DMS153 (cell line): ENCODE measurements at places on chromosomes 1 and 21.

- no peak for DNase-seq
These were observed 35.1 kb downstream of the FGGY start for GRCh38 chr1:59331686-59332620.

DNA sequence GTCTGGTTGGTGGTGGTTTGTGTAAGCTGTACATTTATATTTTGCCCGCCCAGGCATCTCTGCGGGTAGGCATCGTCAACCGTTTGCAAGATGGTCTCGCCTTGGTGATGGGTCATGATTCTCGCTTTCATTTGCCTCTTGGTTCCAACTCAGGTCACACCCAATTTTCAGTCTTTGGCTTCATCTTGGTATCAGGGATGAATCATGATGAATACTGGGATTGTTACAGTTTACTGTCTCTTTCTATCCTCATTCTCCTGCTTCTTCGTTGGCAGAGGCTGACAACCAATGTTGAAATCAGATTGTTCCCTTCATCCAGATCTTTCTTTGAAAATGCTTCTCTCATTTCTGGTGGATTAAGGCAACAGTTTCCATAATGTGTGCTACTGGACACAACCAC, 129.7 kb upstream of the KAZN start:
- DNase-seq: no peak

- DNase-seq: no peak
These were observed 1.4 kb upstream of the MIA3 start for GRCh38 chr1:222616525-222616924.

DNA sequence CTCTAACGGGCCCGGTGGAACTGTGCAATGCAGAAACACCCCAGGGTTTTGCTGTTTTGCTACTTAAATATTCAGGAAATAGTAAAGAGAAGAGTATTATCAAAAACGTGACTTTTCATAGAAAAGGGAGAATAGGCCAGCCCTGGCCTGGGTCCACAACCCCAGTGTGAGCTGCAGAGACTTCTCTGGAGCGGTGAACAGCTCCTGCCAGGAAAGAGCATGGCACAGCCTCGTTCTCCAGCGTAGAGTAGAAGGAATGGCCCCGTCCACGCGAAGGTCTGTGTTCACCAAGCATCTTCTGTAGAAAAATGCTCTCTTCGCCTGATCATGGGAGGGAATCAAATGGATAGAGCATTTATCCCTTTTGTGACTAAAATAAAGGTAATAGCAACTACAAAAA, 51.4 kb downstream of the PDE9A start:
- DNase-seq: no peak

- no peak for DNase-seq
These were observed 132.7 kb downstream of the DMRTB1 start for GRCh38 chr1:53591924-53592323.

DNA sequence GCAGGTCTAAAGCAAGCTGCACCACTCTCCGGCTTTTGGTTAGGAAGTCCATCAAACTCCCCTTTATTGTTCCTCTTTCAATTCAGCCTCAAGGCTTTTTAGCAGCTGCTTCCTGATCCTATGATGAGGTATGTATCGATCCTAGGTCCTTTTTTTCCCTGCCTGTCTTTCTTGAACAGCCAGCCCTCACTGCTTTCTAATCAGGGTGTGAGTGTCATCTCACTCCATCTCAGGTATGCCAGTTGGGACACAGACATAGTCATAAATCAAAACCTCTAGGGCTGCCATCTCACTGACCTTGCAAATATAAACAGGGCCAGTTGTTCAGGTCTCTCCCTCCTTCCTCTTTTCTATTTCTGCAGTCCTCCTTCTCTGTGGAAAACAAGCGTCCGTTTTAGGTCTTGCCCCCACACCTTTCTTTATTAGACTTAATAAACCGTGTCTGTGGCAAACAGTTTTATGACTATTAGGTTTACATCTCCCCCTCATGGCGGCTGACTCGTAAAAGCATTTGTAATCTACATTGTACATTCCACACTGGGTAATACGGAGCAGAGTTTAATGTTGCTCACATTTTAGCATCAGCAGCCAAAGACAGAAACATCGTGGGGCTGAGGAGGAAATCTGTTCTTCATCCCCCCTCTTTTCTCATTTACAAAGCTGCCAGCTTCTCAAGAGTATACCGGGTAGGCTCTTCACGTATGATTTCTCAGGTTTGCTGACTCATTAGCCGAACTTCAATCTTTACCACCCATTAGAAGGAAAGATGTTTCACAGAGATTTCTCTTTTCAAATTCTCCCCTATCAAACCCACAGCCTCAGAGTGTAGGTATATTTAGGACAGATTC, 11.6 kb downstream of the STYXL2 start:
- DNase-seq: peak; percentile 73

GRCh38 chr21:42392731-42393442, 3.0 kb downstream of the TMPRSS3 start:
- DNase-seq: no peak

GRCh38 chr1:54037476-54037875, 15.5 kb downstream of the TMEM59 start:
- no peak for DNase-seq

- DNase-seq: no peak
These were observed 86.1 kb downstream of the OBSCN start for GRCh38 chr1:228293816-228294500.

DNA sequence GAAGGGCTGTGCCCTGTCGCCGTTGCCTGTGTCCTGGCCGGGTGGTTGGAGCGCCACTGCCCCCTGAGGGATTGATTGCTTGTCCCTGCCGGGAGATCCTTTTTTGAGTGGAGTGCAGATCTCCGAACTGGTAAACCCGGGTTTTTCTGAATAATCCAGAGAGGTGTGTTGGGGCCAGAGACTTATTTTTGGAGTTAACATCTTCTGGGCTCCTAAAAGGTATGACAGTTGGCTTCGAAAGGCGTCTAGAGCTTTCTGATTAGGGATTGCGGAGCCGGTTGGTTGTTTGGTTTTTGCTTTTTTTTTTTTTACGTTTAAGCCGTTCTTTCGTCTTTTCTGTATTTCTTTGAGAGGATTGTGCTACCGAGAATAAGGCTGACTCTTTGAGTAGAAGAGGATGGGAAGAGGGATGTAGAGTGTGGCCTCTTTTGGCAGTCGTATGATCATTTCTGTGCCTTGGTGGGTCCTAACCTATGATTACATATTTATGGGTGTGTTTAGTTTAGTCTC, 756 bp downstream of the RLF start:
- no peak for DNase-seq

- no peak for DNase-seq
These were observed 7.3 kb upstream of the TAGLN2 start for GRCh38 chr1:159932296-159933285.

- no peak for DNase-seq
These were observed 97.9 kb upstream of the KIF26B start for GRCh38 chr1:245056913-245057312.

- DNase-seq: peak; percentile 50
These were observed 460.6 kb downstream of the DSCAM start for GRCh38 chr21:40386294-40386911.

DNA sequence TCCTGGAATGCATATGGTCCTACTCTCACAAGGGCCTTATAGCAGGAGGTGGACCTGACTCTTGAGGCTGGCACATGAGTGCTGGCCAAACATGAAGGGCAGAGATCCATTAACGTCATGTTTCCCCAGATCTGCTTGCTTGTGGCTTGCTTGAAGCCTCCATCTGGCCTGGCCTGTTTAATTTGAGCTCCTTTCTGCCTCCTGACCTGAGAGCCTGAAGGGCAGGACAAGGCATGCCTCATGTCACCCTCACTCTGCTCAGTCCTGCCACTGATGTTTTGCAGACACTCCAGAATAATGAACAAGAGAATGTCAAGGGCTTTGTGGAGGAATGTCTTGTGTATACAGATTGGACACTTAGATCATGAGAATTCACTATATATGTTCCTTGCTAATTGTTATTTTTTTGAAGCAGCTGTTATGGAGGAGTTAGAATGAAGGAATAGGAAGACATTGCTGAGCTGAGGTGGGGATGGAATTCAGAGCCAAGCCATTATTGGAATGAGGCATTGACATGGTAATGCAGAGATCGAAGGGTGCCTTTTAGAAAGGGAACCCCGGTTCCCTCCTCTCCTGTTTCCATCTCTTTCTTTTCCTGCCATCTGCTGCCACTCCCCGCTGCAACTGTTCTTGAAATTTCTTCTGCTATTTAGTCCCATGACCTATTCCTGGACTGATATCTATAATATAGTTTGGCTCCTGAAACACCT, 457.0 kb upstream of the PROX1 start:
- DNase-seq: no peak

GRCh38 chr21:31992391-31992790, 119.6 kb downstream of the HUNK start:
- DNase-seq: no peak

DNA sequence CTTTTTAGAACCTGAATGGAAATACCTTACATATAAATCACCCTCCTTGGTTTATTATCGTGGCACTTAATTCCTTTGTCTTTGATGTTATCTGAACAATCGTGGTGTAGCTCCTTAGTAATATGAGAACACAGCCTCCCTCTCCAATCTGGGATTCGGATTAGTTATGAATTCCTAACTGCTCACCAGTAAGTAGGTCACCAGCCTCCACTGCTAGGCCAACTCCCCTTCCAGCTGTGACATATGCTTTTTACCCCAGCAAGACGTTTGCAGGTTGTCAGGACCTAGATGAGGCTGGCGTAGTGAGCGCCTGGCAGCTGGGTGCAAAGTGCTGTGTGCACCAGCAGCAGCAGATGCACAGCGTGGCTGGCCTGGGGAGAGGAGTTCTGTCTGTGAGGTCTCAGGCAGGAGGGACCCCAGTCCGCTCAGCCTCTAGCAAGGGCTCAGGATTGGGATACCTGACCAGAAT, 38.2 kb downstream of the NTPCR start:
- DNase-seq: no peak

DNA sequence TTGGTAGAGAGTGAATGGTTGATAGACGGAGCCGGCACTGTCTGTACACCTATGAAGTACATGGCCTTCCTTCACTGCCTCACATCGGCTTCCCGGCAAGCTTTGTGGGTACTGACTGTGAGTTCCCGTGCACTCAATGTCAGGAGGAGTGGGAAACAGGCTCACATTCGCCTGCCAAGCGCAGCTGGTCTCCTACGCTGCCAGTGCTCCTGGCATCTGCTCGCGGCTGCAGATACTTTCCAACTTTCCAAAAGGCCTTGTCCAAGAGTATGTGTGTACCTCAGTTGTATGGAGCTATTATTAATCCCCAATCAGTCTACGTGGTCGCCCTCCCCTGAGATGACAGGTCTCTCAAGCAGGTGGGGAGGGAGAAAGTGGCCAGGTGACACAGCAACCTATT, 180.8 kb downstream of the ZSCAN20 start:
- DNase-seq: no peak

DNA sequence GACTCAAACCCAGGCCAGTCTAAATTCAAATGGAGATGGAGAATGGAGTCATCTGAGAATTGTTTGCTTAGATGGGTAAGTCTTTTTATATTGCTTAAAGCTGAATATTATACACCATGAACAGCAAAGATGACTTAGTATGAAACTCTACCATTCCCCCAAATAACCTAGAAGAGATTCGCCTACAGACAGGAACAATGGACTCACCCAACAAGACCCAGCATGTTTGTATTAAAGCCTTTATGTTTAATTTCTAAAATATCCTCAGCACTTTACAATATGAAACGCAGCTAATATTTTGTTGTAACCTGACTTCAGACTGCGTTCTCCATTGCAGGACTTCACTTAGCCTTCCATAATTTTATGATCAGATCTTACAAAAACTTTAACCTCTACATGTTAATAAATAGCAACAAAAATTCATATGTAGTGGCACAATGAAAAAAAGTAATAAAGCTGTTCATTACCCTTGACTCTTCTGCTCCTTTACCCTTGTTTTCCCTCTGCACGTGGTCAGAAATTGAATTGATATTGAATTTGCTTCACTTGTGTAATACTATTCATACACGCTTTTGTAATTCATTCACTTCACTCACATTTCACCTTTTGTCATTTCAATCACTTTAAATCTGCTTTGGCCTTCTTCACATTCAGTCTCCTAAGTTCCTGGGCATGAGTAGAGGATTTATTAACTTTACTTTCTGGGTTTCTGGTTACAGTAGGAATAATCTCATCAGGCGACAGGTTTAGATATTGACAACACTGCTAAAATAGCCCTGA, 177.3 kb upstream of the PTBP2 start:
- DNase-seq: no peak

DNA sequence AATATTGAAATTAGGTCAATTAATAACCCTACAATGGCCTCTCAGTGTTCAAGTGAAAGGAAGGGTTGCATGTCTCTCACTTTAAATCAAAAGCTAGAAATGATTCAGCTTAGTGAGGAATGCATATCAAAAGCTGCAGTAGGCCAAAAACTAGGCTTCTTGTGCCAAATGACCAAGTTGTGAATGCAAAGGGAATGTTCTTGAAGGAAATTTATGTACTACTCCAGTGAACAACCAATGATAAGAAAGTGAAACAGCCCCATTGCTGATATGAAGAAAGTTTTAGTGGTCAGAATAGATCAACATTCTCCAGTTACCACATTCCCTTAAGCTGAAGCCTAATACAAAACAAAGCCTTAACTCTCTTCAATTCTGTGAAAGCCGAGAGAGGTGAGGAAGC, 10.0 kb downstream of the MAEL start:
- DNase-seq: no peak

DNA sequence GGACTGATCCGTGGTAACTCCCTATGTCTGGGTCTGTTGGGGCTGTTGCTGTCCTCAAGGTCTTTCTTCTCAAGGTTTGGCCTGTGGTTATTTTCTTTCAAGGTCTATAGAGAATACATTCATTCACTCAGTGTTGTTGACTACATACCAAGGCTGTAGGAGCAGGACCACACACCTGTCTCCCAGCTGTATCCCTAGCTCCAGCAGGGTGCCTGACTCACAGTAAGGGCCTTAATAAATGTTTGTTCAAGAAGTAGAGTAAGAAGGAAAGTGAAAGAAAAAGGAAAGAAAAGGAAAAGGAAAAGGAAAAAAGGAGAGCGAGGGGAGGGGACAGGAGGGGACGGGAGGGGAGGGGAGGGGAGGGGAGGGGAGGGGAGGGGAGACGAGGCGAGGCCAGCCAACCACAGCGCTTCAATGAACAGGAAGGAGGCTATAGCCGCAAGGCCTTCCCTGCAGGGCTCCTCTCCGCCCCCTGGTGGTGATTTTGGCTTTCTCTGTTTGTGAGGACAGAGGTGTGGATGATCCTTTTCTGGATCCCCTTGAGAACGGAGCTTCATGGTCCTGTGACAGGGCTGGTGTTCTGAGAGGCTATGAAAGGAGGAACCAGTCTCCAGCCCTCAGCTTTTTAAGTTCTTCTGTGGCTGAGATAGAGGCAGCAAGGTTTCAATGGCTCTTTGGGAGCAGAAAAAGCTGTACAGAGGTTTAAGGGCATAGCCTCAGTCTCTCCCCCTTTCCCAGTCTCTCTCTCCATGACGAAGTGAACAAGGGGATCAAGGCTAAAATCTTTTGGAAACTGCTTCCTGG, 30.6 kb upstream of the LCE5A start:
- no peak for DNase-seq
